ENCODE measurements at places on chromosomes 2 and 18. TPM values are rescaled to one million over a fixed set of nuclear protein-coding genes. Genes with fewer than 3 reads are reported as not detected.

OSBPL1A gene
- 4.1 TPM for total RNA-seq

ATOH8 gene
- total RNA-seq, result not detected

VWC2L gene
- total RNA-seq, result not detected

SCRN3 gene
- total RNA-seq, result 22.0 TPM

LYPD1 gene
- not detected for total RNA-seq

ALPG gene
- total RNA-seq, result not detected

FSHR gene
- not detected for total RNA-seq

MATN3 gene
- total RNA-seq, result not detected

SFT2D3 gene
- 2.9 TPM for total RNA-seq

MC4R gene
- not detected for total RNA-seq

TMEFF2 gene
- total RNA-seq, result not detected

POTEJ gene
- not detected for total RNA-seq

TSN gene
- total RNA-seq, result 80.7 TPM

ABCG5 gene
- not detected for total RNA-seq
